Stimulated activated CD4-positive, alpha-beta T cell treated with anti-CD3 and anti-CD28 coated beads, Interleukin-1b, Interleukin-23, amount 100 ng/mL, for 1 hour (primary cell): ENCODE measurements at places on chromosomes 7 and 10.

DNA sequence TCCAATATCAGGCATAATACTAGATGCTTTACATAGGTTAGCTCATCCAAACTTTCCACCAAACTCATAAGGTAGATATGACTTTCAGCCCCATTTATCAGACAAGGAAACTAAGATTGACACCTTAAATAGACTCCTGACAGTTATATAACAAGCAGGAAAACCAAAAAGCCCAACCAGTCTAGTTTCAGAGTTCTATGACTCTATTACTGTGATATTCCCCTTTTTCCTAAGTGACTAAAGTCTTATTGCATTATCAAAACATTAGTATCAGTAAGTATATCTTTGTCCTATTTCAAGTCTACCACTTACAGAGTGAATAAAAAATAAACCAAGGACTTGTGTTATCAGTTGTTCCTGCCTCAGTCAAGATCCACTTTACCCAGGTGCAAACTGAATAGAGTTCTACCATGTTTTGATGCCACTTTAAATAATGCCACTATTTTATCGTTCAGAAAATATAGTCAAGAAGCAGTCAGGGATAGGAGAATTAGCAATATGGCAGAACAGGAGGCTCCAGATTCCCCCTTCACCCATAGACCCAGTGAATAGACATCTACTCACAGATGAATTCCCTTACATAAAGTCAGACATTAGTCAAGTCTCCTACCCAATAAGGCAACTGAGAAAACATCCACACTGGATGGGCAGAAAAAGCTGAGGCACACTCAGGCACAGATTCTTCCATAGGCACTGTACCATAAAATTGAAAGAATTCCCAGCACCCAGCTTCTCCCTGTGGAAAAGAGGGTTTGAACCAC is 74.1 kb downstream of the CRPPA start:
- no peak for DNase-seq

GRCh38 chr7:12549106-12549505 is 21.4 kb upstream of the SCIN start:
- DNase-seq = no peak

DNA sequence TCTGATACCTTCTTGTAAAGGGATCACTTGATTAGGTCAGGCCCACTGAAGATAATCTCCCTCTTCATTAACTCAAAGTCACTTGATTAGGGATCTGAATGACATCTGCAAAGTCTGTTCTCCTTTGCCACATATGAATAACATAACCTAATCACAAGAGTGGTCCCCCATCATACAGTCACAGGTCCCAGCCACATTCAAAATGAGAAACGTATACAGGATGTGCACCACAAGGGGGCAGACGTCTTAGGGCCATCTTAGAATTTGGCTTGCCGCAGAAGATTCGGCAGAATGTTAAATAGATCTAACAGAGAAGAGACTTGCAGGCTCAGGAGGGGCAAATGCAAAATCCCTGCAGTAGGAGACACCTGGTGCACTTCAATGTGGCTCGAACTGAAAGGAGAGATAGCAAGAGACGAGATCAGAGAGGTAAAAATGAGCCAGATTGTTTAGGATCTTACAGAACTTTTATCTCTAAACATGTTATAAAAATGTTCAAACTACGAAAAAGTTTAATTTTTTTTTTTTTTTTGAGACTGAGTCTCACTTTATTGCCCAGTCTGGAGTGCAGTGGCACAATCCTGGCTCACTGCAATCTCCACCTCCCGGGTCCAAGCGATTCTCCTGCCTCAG is 10.4 kb upstream of the SMC3 start:
- peak; percentile 32 for DNase-seq

DNA sequence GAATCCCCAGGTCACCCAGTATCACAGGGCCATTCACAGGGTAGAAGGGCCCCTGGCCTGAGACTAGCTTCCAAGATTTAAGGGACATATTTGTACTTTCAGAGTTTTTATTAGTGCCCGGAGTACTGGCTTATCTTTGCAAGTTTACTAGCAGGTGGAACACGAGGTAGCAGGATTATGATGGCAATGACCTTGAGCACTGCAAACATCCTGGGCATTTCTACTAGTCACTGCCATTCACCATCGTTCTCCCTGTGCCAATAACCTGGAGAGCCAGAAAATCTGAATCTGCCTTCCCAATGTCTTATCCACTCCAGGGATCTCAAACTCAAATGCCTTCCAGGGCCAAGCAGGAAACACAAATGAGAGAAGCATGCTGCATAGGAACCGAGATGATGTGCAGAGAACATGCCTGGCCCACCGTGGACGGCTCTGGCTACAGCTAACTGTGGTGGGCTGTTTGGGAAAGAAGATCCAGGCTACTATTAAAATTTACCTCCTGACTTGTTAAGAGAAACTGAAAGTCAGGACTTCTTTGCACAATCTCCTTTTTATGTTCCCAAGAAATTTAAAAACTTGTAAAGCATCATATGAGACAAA is 16.7 kb downstream of the FAM53B start:
- DNase-seq = no peak

- DNase-seq = peak; percentile 13
These were observed at the start of gene HTR7 for GRCh38 chr10:90857635-90858460. Gene HTR7, minus strand, starts transcription at chr10:90858039. Its CDS starts 368 bp downstream, at chr10:90857671.

DNA sequence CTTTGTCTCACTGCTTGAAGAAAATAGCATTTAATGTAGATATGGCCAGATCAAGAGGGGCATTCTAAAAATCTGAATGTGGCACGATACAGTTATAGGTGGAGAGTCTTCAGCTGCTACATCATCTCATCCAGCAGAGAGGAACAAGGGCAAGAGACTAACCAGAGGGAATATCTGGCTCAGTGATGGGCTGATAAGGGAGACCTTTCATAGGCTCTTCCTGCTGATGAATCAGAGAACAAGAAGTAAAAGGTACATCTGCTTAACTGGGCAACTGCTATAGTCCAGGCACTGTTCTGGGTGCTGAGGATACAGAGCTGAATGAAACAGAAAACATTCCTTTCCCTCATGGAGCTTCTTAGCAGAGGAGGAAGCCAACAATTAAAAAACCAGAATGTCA is 37.9 kb downstream of the PIP4K2A start:
- no peak for DNase-seq

- DNase-seq = no peak
These were observed 5.1 kb downstream of the AKR1B15 start for GRCh38 chr7:134553976-134554375.

- no peak for DNase-seq
These were observed 9.6 kb upstream of the CCM2 start for GRCh38 chr7:44990109-44991023.

DNA sequence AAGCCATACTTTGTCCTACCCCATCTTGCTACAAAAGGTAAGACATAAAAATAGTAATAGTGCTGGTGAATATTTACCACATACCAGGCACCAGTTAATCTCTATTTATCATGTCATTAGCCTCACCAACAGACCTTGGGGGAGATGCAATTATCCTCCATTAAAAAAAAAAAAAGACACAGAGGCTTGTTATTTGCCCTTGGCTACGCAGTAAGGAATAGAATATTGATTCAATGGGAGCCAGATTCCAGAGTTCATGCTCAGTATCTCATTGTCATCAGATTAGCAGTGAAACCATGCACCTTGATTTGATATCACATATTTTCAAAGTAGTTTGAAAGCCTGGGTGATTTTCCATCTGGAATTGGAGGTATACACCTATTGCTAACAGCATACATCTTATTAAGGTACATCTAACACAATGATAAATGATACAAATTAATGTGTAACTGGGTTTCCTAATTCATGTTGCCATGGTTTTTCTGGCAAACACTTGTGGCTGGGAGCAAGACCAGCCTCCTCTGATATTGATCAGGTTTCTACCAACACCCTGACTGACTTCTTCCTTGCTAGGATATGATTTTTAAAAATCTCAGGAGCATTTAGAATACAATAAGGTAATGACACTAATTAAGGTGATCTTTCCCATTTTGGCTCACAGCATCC is 67.1 kb upstream of the PRR15 start:
- no peak for DNase-seq

GRCh38 chr7:152136686-152137085 is 111.2 kb downstream of the GALNT11 start:
- DNase-seq = no peak

GRCh38 chr7:80679921-80680907 is 41.8 kb downstream of the CD36 start:
- no peak for DNase-seq

GRCh38 chr7:50229964-50230363 is 74.6 kb upstream of the IKZF1 start:
- DNase-seq = no peak

DNA sequence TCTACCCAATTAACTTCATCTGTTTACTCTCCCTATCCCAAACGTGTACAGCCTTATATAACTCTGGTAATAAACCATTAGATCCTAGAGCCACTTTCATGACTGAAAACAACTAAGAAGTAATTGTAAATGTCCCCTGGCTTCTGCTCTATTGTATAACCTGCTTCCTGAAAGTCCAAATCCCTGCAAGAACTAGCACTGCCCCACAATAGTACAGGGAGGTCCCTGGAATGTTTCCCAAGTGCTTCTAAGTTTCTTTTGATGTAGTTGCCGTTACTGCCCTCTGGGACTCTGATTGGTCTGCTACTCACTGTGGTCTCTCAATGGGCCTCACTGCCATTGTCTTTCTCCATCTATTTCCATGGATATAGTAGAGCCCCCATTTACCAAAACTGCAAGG is 764.0 kb upstream of the GHITM start:
- no peak for DNase-seq

DNA sequence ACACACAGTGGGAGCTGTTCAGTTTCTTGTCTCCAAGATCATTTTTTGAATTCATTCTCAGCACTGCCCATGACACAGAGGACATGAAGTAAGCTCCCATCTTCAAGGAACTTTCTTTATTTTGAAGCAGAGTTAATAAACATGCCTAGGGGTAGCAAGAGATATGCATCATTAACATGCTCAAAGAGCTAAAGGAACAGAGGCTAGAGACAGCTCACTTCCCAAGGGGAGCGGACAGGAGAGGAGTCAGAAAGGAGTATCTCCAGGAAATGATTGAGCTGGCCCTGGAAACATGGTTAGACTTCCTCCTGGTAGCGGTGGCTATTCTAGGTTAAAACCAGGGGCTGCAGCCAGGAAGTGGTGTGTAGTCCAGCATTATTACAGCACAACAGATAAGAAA is 135.9 kb downstream of the GPAM start:
- DNase-seq = no peak

GRCh38 chr7:55400191-55400590 is 35.1 kb downstream of the LANCL2 start:
- no peak for DNase-seq

DNA sequence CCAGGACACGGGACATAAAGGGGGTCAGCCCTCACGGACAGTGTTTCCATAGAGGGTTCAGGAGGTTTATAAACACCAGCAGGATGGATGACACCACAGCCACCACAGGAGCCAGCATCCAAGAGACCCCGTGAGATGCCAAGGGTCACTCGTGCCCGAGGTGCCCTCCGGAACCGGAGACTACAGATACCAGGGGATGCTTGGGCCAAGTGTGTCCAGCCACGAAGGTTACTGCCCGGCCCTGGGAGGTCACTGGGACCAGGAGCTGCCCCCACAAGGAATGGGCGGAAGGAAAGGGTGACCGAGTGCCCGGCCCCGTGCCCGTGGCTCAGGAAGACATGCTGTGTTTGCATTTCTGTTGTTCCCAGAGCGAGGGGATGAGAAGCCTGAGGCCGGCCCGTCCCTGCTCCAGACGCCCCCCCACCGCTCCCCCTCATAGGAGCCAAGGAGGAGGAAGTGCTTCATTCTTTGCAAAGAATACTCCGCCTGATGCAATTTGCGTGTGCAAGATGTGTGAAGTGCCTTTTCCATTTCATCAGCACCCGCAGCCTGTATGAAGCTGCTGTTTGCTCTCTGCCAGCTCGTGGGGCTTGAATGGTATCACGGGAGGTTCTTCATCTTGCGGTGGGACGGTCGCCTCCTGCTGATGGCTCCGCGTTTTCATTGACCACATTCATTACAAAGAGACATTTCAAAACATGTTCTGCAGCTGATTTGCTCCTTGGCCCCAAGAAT is 176.4 kb downstream of the ELFN1 start:
- no peak for DNase-seq

GRCh38 chr7:27501001-27501400 is 161.7 kb downstream of the HIBADH start:
- DNase-seq = no peak

DNA sequence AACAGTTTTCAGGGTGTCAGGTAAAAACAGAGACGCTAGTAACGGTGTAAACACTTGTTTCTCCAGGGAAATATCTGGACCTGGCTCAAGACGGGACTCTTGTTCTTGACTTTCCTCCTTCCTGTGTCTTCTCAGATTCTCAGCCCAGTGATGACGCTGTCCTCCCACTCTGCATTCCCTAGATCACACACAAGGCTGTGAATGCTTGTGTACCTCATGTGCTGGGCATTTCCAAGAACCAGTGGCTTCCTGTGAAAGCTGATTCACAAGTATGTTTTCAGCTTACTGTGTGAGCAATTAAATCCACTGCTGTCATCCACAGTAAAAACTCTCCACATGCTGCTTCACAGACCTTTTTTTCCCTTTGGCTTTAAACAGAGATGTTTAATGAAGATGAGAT is 193.8 kb upstream of the DPP6 start:
- DNase-seq = no peak

GRCh38 chr7:70356787-70357328 is 758.6 kb downstream of the AUTS2 start:
- DNase-seq = no peak

- no peak for DNase-seq
These were observed 1.8 kb downstream of the GPC2 start for GRCh38 chr7:100175296-100175935.

DNA sequence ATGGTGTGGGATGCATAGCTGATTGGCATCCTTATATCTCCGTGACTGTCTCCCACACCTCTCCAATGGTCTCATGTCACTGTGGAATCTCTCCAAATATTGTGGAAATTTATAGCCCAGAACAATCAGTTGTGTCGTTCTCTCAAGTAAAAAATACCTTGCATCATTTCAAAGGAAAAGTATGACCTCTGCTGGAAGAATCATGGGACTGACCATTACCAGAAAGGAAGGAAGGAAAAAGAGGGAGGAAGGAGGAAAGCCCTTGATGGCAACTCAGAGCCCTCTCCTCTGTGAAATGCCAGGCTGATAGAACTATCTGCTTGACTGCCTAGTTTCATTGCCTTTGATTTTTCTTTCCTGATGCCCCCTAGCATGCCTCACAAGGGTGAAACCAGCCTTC is 76.3 kb downstream of the FOXI2 start:
- no peak for DNase-seq

DNA sequence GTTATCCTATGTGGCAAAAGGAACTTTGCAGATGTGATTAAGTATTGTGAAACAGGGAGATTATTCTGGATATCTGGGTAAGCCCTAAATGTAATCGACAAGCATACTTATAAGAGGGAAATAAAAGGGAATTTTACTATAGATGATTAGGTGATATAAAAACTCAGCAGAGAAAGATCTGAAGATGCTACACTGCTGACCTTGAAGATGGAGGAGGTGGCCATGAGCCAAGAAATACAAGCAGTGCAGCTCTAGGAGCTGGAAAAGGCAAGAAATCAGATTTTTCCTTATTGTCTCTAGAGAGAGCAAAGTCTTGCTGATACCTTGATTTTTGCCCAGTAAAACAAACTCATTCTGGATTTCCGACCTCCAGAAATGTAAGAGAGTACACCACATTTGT is 67.7 kb downstream of the BRAF start:
- no peak for DNase-seq

GRCh38 chr10:3950676-3951275 is 165.8 kb upstream of the KLF6 start:
- no peak for DNase-seq
